Effector CD4-positive, alpha-beta T cell (primary cell): ENCODE measurements at places on chromosomes 6 and 20.

GRCh38 chr6:70107852-70108629 lies 194.8 kb downstream of the COL9A1 start:
- no peak for DNase-seq

GRCh38 chr20:47950124-47950912 lies 165.0 kb upstream of the SULF2 start:
- DNase-seq: no peak

- no peak for DNase-seq
Measured at GRCh38 chr6:132365281-132365907, 35.9 kb downstream of the MOXD1 start.

GRCh38 chr6:21371676-21372171 lies 221.8 kb upstream of the SOX4 start:
- no peak for DNase-seq

- DNase-seq: no peak
Measured at GRCh38 chr20:4569092-4569491, 152.6 kb upstream of the PRND start.

DNA sequence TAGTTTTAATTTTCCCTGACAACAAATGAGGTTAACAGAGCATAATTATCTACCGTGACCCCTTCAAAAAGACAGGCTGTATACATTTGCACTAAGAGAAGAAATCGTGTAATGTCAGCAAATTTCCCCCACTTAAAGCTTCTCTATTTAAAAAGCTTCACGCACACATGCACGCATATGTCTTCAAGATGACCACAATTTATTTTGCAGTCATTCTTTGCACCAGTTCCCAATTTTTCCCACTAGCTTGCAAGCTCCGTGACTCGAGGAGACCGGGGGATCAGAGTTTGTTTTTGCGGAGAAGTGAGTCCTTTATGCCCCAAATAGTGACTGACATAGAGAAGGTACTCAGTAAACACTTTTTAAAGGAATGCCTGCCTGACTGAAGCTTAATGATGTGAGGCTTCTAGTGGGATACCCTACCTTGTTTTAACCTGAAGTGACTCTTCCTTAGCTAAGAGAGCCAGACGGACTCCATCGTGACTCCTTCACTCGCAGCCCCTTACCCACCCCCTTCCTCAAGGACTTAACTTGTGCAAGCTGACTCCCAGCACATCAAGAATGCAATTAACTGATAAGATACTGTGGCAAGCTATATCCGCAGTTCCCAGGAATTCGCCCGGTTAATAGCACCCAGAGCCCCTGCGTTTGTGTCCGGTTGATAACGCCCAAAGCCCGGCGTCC lies 9.3 kb upstream of the NQO2 start:
- DNase-seq: no peak

DNA sequence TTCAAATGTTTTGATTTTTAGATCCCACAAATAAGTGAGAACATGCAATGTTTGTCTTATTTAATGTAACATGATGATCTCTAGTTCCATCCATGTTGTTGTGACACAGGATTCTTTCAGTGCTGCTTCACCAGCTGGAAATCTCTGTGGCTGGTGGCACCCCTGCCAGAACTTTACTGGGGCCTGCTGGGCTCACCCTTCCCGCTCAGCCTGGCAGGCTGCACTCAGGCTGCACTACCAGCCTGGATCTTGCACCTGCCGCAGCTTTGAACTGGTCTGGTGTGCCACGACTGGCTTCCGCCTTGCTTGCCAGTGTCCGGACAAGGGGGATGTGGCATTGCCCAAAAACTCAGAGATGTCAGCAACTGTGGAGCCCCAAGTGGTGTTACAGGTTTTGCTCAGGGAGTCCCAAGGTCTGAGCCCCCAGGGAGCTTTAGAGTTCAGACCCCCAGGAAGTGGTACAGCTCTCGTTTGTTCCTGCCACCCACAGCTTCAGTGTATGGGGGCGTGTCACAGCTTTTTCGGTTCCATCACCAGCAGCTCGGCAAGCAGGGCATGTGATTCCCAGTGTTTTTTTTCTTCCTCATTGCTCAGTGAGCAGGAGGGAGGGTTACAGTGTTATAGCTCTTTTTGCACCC lies 72.3 kb upstream of the SYNCRIP start:
- DNase-seq: no peak

- DNase-seq: no peak
Measured at GRCh38 chr6:6317825-6318733, 2.4 kb downstream of the F13A1 start.

- DNase-seq: no peak
Measured at GRCh38 chr6:106287215-106287614, 38.3 kb downstream of the ATG5 start.

- DNase-seq: no peak
Measured at GRCh38 chr20:24531631-24532419, 62.4 kb downstream of the SYNDIG1 start.

DNA sequence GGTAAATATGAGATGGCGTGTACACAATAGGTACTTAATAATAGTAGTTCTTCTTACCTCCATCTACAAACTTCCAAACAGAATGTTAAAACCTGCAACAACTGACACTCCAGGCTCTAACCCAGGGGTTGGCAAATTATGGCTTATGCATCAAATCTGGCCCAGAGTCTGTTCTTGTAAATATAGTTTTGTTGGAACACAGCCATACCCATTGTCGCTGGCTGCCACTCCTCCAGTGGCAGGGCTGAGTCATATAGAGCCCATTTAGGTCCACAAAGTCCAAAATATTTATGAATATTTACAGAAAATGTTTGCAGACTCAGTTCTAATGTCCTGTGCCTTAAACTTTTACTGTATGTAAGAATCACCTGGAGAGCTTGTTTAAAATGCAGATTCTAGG lies 69.9 kb upstream of the BTBD3 start:
- no peak for DNase-seq

- no peak for DNase-seq
Measured at GRCh38 chr6:152426276-152426675, 210.9 kb downstream of the SYNE1 start.

GRCh38 chr6:121925024-121925423 lies 474.4 kb upstream of the HSF2 start:
- DNase-seq: no peak

GRCh38 chr6:72651174-72651573 lies 29.3 kb downstream of the KCNQ5 start:
- DNase-seq: no peak

GRCh38 chr6:1267057-1267732 lies 44.7 kb upstream of the FOXQ1 start:
- no peak for DNase-seq

GRCh38 chr20:58621906-58622548 lies 29.1 kb upstream of the STX16 start:
- no peak for DNase-seq

DNA sequence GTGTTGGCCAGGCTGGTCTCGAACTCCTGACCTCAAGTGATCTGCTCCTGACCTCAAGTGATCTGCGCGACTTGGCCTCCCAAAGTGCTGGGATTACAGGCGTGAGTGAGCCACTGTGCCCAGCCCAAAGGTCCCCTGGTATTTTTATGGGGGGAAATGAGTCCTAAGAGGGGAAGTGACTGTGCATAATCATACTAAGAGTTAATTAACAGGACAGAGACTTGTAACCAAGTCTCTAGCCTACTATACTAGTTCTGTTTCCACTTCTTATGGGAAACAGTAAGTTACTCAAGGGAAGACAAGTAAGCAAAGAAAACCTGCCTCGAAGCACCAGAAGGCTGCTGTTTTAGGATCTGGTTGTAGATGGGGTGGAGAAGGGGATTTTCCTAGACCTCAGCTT lies 27.9 kb downstream of the TCF15 start:
- no peak for DNase-seq

GRCh38 chr6:31178143-31179041 lies 7.9 kb upstream of the POU5F1 start:
- no peak for DNase-seq

DNA sequence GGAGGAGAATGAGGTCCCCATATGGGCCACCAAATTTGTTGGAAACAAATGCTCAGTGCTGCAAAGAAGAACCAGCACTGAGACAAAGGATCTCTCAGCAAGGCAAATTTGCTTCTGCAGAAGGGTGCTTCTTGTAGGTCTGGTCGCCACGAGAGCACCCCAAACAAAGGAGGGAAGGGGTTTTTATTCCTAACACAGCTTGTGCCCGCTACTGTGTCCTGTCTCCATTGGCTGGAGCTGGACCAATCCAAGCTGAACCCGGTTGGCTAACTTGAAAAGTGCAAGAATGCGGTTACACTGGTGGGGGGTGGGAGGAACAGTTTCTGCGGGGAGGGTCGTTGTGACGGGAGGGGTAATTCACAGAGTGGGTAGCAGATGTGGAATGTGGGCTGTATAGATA lies 54.1 kb upstream of the TULP1 start:
- no peak for DNase-seq

GRCh38 chr6:106519460-106520394 lies 109.6 kb downstream of the RTN4IP1 start:
- peak; percentile 73 for DNase-seq

DNA sequence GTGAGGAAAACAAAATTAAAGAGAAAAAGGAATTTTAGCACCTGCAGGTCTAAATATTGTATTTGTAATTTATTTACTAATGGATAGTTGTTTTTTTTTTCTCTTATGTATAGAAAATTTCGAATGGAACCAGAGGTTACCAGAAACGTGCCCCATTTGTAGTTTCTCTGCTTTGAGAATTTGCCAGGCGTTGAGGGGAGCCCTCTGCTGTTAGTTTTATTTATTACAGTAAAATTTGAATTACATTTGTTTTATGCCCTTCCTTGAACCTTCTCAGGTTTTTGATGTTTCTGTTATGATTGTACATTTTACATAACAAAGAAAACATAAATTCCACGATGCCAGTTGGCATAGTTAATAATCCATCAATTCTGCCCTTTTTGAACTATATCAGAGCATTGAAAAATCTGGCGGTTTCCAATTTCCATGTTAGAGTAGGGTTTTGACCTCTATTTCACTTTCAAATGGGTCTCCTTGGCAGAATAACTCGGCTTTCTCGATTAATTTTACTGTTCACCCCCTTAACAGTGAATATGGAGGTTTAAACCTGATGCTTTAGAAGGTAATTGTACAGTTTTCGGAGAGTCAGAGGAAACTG lies 35.1 kb upstream of the RFPL4B start:
- no peak for DNase-seq

GRCh38 chr6:110556317-110557110 lies 80.1 kb upstream of the SLC22A16 start:
- DNase-seq: no peak

GRCh38 chr6:133262804-133263203 lies 21.6 kb downstream of the EYA4 start:
- no peak for DNase-seq

GRCh38 chr20:64110411-64111068 lies 3.2 kb upstream of the NPBWR2 start:
- DNase-seq: no peak

GRCh38 chr6:38262026-38262425 lies 377.7 kb downstream of the BTBD9 start:
- no peak for DNase-seq

- DNase-seq: no peak
Measured at GRCh38 chr20:5045906-5046305, 44.6 kb upstream of the SLC23A2 start.

- DNase-seq: peak; percentile 39
Measured at GRCh38 chr6:30508890-30509736, 19.8 kb downstream of the HLA-E start.

GRCh38 chr20:63174309-63175037 lies 41.5 kb downstream of the YTHDF1 start:
- DNase-seq: no peak

DNA sequence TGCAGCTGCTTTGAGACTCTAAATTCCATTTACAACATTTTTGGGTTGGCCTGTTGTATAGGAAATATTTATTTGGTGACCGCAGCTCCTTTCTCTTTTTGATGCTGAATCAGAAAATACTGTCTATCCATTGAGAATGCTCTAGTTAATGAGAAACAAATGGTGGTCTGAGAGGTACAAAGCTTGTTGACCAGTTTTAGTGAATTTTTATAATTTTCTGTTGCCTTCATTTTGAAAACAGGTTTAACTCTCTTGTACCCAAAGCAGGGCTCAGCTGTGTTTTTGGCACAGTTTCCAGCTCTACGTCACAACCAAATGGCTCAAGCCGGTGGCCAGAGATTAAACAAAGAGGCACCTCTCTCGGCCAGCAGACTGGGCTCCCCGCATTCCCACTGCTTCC lies 113.2 kb downstream of the FNDC1 start:
- no peak for DNase-seq

DNA sequence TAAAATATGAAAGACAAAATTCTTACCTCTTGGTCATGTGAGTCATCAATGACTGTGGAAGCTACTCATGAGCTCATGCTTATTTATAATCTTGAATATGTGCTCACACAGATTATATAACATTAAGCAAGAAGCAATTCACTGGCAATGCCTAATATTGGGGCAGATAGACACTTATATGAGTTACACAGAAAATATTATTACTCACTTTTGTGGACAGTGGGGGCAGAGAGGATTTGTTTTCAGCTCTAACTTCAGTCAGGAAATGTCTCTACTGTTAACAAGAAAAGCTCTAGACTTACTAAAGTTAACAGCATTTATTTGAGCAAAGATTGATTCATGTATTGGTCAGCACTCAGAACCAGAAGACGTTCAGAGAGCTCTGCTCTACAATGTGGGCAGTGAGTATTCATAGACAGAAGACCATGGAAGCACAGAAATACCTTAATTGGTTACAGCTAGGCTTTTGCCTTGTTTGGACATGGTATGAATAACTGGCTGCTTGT lies 85.8 kb upstream of the AHI1 start:
- no peak for DNase-seq

- no peak for DNase-seq
Measured at GRCh38 chr6:165637586-165637985, 25.5 kb downstream of the PDE10A start.

- DNase-seq: no peak
Measured at GRCh38 chr20:54063580-54063979, 6.8 kb downstream of the BCAS1 start.

DNA sequence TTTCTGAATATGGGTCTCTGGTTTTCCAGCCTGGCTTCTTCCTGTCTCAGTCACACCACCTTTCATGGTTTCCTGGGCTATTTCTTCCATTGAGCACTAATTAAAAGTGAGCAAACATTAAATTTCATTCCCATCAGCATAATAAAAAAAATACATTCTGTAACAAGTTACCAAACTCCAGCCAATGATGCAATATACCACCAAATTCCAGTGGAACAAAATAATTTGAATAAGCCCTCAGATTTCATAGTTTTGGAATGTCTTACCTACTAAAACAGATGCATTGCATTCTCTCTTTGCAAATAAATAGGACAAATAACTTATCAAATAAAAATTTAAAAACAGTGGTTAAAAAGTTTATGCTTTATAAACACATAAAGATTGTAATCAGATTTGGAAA lies 97.8 kb upstream of the PRDM1 start:
- no peak for DNase-seq
